ENCODE measurements at places on chromosomes 12 and 14.

- DNase-seq: no peak
Measured at GRCh38 chr12:6274231-6275221, 36.0 kb upstream of the PLEKHG6 start.

DNA sequence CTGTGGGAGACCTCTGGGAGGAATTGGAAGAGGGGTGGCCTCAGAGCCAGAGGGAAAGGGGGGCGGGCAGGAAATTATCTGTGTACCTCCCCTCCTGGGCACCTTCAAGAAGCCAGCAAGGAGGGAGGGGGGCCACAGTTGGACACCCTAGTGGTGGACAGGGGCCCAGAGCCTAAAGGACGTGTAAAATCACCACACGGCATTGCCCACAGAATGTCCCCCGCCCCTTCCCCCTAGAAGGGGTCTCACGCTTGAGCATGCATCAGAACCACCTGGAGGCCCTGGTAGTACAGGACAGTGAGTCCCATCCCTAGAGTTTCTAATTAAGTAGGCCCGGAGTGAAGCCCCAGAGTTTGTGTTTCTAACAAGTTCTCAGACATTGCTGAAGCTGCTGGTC is 8.2 kb downstream of the ENDOU start:
- DNase-seq: no peak

- no peak for DNase-seq
Measured at GRCh38 chr14:100736269-100737180, 9.8 kb downstream of the DLK1 start.

GRCh38 chr12:105228494-105228893 is 7.5 kb downstream of the APPL2 start:
- DNase-seq: no peak

- DNase-seq: no peak
Measured at GRCh38 chr12:106010741-106011140, 128.0 kb downstream of the NUAK1 start.

DNA sequence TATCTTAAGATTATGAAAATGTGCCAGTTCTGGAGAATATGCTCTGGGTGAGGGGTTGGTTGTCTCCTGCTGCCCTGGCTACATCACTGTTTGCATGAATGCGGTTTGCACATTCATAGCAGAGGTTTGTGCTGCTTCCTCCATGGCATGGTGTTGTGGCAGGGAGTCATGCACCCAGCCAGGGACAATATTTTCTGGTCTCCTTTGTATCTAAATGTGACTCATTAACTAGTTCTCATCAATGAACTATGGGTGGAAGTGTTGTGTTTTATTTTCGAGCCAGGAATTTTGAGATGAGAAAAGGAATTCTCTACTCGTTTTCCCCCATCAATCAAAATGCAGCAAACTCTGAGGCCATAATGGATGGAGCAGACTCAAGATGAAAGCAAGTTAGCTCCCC is 527.3 kb downstream of the SNAPC1 start:
- DNase-seq: no peak

- DNase-seq: no peak
Measured at GRCh38 chr14:85296456-85297210, 233.3 kb upstream of the FLRT2 start.

- DNase-seq: no peak
Measured at GRCh38 chr12:26122681-26123481, 2.0 kb downstream of the BHLHE41 start.

DNA sequence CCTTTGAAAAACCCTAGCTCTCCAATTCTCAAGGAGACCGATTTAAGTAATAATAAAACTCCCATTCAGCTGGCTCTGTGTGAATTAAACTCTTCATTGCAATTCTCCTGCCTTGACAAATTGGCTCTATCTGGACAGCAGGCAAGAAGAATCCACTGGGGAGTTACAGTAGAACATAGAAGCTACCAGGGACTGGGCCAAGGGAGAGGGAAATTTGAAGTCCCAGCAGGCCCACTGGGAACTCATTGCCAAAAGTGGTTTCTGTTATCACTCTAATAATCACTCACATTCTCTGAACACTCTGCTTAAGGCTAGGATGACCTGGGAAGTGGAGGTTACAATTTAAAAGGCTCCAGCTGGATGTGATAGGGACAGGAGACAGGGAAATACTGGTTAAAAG is 384.5 kb upstream of the CCDC196 start:
- DNase-seq: no peak

GRCh38 chr12:27534060-27534764 is 10.2 kb downstream of the PPFIBP1 start:
- no peak for DNase-seq

GRCh38 chr12:131087302-131087818 is 133.7 kb downstream of the ADGRD1 start:
- DNase-seq: no peak

GRCh38 chr14:50471838-50472465 is 60.4 kb downstream of the MAP4K5 start:
- no peak for DNase-seq

GRCh38 chr14:68367536-68367935 is 425.3 kb downstream of the ZFP36L1 start:
- DNase-seq: no peak

GRCh38 chr14:23080474-23080873 is 14.5 kb downstream of the ACIN1 start:
- DNase-seq: no peak

DNA sequence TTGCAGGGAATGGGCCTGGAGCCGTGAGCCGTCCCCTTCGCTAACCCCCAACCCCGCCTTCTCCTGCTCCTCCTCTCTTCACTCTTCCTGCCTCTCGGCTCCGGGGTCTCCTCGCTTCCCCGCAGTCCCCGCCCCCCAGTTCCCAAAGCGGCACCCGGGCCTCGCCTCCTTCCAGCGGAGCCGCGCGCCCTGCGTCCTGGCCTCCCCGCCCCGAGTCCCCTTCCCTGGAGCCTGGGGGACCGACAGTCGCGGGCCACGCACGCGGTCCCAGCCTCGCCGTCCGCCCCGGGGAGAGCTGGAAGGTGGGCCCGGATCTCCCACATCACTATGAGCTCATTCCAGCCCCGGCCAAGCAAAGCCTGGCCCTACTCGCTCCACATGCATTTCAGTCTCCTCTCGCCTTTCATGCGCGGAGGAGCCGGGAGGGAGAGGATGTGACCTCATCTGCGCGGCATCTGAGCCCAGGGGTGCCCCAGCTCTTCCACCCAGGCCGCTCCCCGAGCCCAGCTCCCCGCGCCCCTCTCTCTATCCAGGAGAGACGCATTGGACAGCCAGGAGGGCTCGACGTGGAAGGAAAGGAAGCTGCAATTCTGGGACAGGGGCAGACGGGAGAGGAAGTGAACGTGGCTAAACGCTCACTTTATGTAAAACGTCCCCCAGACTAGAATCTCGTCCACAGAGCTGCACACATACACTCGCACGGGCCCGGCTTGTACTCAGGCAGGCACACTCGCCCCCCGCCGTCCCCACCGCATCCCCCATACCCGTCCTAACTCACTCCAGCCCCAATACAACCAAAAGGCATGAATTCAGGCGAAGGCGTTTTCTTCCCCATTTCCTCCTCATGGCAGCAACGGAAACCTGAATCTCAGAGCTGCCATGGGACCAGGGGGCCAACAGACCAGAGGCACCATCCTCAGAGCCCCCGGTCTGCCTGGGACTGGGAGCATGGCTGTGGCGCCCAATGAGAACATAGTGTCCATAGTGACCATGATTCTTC is 108.7 kb upstream of the CCND2 start:
- no peak for DNase-seq

DNA sequence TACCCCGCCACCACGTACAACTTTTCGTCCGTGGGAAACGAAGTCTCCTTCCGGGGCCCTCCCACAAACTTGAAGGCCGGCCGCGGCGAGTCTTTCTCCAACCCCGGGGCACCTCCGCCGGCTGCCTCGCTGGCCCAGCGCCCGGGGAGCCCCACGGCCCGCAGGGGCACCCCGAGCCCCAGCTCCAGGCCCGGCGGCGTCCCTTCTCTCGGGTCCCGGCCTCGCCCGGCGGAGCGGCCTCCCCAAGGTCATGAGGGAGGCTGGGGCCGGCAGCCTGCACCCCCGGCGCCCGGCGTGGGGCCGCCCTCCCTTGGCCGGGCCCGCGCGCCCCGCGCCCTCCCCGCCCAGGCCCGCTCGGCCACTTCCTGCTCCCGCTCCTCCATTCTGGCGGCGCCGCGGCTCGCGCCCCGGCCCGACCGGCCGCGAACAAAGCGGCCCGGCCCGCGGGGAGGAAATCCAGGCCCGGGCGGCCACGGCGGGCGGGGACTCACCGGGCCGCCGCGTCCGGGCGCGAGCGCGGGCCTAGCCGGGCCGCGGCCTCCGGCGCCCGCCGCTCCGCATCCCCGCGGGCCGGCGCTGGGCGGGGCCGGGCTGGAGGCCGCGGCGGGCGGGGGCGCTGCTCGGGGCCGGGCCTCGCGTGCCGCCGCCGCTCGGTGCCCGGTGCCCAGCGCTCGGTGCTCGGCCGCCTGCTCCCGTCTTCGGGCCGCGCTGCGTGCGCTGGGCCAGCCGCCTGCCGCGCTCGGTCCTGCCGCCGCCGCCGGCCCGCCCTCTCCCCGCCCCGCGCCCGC is at the start of gene AKT1:
AKT1 (minus strand) TSS at position 756 of the 788 bp plus-strand sequence. CDS start 3,105 bp downstream, outside the sequence.
- DNase-seq: no peak

GRCh38 chr14:98799891-98800290 is 472.1 kb downstream of the BCL11B start:
- DNase-seq: no peak

GRCh38 chr12:65756956-65757511 is 67.2 kb upstream of the HMGA2 start:
- no peak for DNase-seq

DNA sequence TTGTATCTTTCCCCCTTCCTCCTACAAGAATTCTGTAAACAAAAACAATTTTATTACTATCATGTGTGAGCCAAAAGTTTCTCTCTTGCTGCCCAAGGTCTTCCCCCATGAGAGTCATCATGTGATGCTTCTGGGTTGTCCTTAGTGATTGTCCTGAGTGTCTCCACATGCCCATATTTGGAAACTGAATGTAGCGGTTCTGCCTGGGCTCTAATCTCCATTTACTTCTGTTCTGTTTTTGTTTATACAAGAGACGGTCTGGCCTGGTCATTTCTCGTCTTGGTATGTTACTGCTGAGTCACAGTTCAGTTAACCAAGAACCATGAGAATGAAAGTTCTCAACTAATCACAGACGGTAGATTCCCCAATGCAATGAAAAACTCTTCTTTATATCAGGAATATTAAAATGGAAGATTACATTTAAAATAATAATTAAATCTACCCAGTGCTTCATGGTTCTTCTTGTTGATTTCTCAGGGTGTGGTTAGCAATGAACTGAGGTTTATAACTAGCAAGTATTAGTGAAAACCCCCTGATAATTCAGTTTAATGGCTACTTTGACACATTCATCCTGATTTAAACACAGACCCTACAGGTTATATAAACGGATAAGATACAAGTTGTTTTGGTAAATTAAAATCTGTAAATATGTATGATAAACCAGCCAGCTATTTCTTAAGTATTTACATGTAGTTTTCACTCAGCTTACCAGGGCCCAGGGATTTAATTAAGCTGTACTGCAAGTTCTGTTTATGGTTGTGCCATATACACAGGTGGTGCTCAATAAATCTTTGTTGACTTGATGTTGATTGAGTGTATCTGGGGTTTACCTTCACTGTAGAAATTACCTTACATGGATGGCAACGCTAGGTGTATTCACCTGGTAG is 81.1 kb downstream of the PELI2 start:
- no peak for DNase-seq
